Body of pancreas (tissue), 4 donors: ENCODE measurements at places on chromosomes 3 and 15.

GRCh38 chr3:78410077-78410476, 1357.7 kb downstream of the ROBO1 start:
- H3K27me3 ChIP-seq = no peaks in the 10 kb centered on the region
- H3K27ac ChIP-seq = no peak overlapping the region
- no peaks in the 10 kb centered on the region for H3K36me3 ChIP-seq
- no peaks in the 10 kb centered on the region for H3K4me1 ChIP-seq
- no peak overlapping the region for H3K4me3 ChIP-seq

GRCh38 chr3:13013994-13014754, 59.1 kb downstream of the IQSEC1 start:
- H3K27ac ChIP-seq = no peak overlapping the region
- H3K36me3 ChIP-seq = no peaks in the 10 kb centered on the region
- no peaks in the 10 kb centered on the region for H3K27me3 ChIP-seq

GRCh38 chr3:108380128-108380795, 83.9 kb downstream of the HHLA2 start:
- no peak for DNase-seq
- H3K36me3 ChIP-seq = no peaks in the 10 kb centered on the region
- H3K4me1 ChIP-seq = peaks cover 7% of the 10 kb centered on the region
- H3K4me3 ChIP-seq = no peak overlapping the region

DNA sequence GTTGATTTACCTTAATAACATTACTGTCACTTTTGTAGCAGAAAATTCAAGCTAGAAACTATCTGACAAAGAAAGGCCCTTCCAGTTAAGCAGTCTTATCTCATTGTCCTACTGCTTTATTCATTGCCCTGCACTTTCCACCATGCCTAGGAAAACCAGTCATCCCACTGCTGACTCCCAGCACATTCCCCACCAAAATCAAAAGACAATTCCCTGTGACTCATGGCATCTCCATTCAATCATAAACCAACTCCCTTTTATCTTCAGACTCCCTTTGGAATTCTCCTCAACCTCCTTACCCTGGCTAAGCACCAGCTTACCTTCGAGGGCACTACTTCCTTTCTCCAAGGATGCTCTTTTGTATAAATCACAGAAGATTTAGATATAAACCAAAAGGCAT, 184.3 kb downstream of the PLCH1 start:
- H3K27ac ChIP-seq = no peak overlapping the region
- H3K36me3 ChIP-seq = no peaks in the 10 kb centered on the region
- H3K4me1 ChIP-seq = peaks cover 8% of the 10 kb centered on the region
- H3K4me3 ChIP-seq = no peak overlapping the region
- no peak for DNase-seq

- no peak overlapping the region for H3K27ac ChIP-seq
- no peaks in the 10 kb centered on the region for H3K36me3 ChIP-seq
- DNase-seq = no peak
- peaks cover 62% of the 10 kb centered on the region for H3K4me1 ChIP-seq
- no peaks in the 10 kb centered on the region for H3K27me3 ChIP-seq
These were observed 27.1 kb downstream of the TBC1D2B start for GRCh38 chr15:78050441-78050809.

- DNase-seq = no peak
- no peak overlapping the region for H3K4me3 ChIP-seq
- H3K4me1 ChIP-seq = peaks cover 12% of the 10 kb centered on the region
- no peaks in the 10 kb centered on the region for H3K27me3 ChIP-seq
- no peak overlapping the region for H3K27ac ChIP-seq
These were observed 106.9 kb downstream of the KLF13 start for GRCh38 chr15:31433574-31433973.

DNA sequence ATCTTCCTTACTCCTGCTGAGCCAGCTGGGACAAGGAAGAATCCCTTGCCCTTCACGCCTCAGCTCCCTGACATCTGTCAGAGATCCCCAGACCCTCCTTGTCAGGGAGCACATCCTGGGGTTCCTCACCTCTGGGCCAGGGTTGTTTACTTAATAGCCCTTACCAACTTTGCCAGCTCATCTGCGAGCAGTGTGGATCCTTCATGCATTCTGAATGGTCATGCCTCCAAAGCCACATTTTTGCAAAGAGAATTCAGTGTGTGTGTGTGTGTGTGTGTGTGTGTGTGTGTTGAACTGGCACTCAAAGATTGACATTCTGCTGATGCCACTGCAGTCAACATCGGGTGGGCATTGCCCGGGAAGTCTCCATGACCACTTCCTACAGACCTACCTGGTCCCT, 112.6 kb downstream of the SLC49A4 start:
- no peak for DNase-seq
- H3K4me3 ChIP-seq = no peak overlapping the region
- no peaks in the 10 kb centered on the region for H3K36me3 ChIP-seq
- H3K4me1 ChIP-seq = no peaks in the 10 kb centered on the region
- H3K27ac ChIP-seq = no peak overlapping the region
- H3K27me3 ChIP-seq = no peaks in the 10 kb centered on the region

DNA sequence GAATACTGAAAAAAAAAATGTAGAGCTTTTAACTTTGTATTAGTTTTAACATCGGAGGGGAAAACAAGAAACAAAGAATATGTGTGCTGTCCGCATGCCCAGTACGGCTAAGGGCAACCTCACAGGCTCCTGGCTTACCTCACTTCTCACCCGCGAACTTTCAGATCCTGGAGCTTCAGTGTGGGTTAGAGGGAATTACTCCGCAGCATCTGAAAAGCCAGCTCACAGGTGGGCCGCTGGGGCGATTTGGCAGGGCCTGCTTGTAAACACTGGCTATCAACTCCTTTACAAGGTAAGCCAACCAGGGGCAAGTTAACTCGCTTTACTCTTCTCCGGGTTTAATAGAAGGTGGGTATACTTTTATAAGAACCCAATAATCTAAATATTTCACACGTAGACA, 152.7 kb upstream of the ICE2 start:
- H3K36me3 ChIP-seq = no peaks in the 10 kb centered on the region
- no peak for DNase-seq
- no peak overlapping the region for H3K4me3 ChIP-seq
- H3K27me3 ChIP-seq = no peaks in the 10 kb centered on the region
- no peaks in the 10 kb centered on the region for H3K4me1 ChIP-seq

DNA sequence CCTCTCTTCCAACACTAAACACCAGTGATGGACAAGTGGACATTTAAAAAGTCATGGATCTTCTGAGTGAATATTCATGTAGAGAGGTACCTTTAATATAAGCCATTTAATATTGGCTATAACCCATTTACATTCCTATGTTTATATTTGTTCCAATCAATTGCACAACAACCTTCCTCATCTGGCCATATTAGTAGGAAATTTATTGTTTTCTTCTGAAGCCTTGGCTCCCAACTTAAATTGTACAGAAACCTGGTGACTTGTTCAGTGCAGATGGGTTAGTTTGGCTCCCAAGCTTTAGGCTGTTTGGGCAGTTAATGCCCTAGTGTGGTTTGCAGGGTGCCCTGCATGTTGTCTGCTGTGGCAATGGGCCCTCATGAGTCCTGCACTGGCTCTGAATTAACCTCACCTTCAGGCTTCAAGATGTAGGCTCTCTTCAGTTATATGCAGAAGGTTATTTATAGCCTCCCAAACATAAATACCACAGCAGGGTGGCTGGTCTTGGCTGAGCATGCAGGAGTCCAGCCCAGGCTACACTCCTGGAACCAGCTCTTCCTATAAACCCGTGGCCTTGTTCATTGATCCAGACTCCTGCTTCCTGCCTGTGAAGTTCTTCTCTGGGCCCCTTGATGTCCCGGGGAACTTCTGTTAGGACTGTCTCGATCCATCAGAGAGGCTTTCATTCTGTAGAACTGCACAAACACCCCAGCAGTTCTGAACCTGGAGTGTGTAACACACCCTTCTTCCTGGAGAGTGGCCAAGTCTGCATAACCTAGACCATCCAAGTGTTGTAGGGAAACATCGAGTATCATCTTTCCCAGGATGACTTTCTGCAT, 57.0 kb downstream of the DUT start:
- no peak overlapping the region for H3K27ac ChIP-seq
- DNase-seq = no peak
- no peaks in the 10 kb centered on the region for H3K27me3 ChIP-seq

- H3K27me3 ChIP-seq = no peaks in the 10 kb centered on the region
- no peak for DNase-seq
- no peaks in the 10 kb centered on the region for H3K4me1 ChIP-seq
- H3K27ac ChIP-seq = no peak overlapping the region
These were observed 27.8 kb downstream of the WNT7A start for GRCh38 chr3:13851997-13852637.

DNA sequence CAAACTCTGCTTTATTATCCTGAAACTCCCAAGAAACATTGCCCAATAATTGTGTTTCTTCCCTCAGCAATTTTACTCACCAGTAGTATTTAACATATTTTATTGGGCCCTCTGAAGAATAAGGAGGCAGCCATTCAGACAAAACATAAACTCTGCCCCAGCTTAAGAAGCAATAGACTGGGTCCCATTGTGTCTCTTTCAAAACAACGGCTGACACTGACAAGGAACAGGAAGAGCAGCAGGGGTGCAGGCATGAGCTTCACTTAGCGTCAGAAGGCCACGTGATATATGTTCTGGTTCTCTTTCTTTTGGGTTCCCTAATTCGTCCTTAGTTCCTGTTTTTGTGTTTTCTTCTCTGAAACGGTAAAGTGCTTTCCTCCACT, 242.3 kb downstream of the FHIT start:
- no peak overlapping the region for H3K4me3 ChIP-seq
- no peaks in the 10 kb centered on the region for H3K27me3 ChIP-seq
- no peaks in the 10 kb centered on the region for H3K4me1 ChIP-seq
- no peak overlapping the region for H3K27ac ChIP-seq

- H3K27ac ChIP-seq = peak within 1 kb of the TSS; percentile 75
- DNase-seq = peak; percentile 64
- H3K4me1 ChIP-seq = peaks cover 10% of the 10 kb centered on the region
- H3K4me3 ChIP-seq = peak within 1 kb of the TSS; percentile 81
- no peaks in the 10 kb centered on the region for H3K36me3 ChIP-seq
These were observed at the start of gene AVEN for GRCh38 chr15:34038871-34039789. TSS of gene AVEN (minus strand) at chr15:34039204. CDS start at chr15:34039046, 158 bp downstream.

DNA sequence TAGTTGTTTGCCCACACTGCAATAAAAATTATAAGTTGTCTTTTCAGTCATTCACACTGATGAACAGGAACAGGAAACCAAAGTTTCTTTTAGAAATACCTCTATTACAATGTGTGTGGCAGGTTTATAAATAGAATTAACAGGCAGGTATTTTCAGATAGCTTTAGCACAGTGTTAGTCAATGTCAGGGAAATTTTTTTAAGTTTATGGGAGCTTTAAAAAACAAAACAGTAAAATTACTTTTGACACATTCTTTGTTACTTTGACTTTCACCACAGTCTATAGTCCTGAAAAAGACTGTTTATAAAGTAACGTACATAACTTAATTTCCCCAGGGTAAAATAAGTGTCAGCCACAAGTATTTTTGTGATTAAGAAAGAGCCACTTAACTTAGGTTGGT, 38.1 kb downstream of the SERPINI1 start:
- H3K36me3 ChIP-seq = no peaks in the 10 kb centered on the region
- no peaks in the 10 kb centered on the region for H3K27me3 ChIP-seq
- no peak for DNase-seq
- H3K4me3 ChIP-seq = no peak overlapping the region

DNA sequence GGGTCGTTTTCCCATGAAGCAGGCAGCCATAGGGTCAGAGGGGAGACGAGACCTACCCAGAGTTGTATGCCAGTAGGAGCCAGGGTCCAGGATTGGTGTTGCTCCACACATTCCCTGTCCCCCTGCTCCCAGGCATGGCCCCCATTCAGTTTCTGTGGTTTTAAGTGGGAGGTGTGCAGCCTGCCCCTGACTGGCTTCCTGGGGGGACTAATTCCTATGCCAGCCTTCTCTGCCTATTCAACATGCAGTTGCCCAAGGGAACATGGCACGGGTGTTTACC, 126.3 kb downstream of the EEFSEC start:
- H3K27ac ChIP-seq = no peak overlapping the region
- no peak overlapping the region for H3K4me3 ChIP-seq
- H3K27me3 ChIP-seq = no peaks in the 10 kb centered on the region
- no peak for DNase-seq
- no peaks in the 10 kb centered on the region for H3K36me3 ChIP-seq

DNA sequence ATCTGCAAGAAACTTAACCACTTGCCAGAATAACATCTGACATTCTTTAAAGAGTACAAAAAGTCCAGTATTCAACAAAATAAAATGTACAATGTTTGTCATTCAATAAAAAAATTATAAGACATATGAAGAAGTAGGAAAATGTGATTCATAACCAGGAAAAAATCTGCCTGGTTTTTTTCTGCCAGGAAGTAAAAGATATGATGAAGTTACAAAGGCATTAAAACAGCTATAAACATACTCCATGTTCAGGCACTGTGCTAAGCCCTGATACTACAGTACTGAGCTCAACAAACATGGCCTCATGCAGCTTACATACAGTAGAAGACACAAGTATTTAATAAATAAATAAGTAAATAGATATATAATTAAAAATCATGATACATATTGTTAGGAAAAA, 178.4 kb upstream of the STT3B start:
- H3K4me1 ChIP-seq = no peaks in the 10 kb centered on the region
- H3K4me3 ChIP-seq = no peak overlapping the region
- H3K27ac ChIP-seq = no peak overlapping the region
- H3K27me3 ChIP-seq = no peaks in the 10 kb centered on the region
- no peaks in the 10 kb centered on the region for H3K36me3 ChIP-seq
- no peak for DNase-seq

GRCh38 chr3:15683253-15683652, 81.7 kb downstream of the BTD start:
- H3K36me3 ChIP-seq = no peaks in the 10 kb centered on the region
- no peak for DNase-seq
- H3K4me3 ChIP-seq = no peak overlapping the region
